GM04503 (cell line): ENCODE measurements at places on chromosomes 6 and 20.
A peak's percentile ranks its signal among the peaks of the same experiment; 100 is the strongest.

DNA sequence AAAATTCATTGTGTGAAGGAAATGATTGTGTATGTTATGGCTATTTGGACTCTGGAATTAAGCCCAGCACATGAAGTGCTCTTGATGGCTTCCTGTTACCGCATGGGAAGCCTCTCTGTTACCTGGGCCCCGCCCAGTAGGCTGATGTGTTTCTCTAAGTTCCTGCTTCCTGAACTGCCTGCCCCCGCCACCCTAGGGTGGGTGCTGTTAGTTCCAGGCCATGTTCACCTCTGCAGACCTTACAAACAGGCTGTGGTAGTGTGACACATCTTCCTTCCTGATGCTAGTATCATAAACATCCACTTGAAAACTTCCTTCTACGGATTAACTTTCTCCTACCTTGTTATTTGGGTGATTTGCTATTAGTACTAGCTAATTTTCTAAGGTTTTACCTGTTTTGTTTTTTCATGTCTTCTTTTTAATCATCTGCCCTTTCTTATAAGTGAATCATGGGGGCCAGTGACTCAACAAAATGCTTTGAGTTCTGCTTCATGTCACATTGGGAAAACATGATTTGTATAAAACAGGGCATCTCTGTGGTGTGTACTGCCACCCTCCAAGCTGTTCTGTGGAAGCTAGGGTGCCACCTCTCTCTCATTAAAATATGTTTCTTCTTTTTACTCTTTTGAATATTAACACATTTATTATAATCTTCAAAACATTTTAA, 40.6 kb downstream of the SH3BGRL2 start:
- DNase-seq: no peak

- no peak for DNase-seq
These were observed 56.1 kb downstream of the GJA1 start for GRCh38 chr6:121491576-121491975.

DNA sequence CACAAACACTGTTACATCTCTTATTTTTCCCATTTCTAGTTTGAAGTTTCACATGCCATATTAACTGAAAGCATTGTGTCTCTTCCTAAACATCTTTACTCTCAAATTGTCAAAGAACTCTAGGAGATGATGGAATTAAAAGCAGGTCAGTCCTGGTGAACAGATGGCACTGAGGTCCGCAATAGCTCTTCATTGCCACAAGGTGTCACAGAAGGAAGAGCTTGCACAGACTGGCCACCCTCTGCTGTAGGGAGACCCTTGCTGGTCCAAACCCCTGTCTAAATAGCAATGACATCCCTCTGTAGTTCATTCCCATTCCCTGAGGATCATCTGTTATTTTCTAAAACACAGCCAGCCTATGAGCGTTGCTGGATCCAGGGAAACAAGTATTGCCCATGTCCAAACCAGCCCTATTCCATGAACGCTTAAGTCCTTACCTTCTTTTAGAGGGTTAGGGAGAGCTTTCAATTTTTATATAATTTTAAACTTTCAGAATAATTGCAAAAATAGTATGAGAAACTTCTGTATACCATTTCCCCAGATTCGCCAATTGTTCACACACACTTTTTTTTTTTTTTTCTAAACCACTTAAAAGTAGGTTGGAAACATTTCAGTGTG, 10.1 kb upstream of the HDAC2 start:
- DNase-seq: no peak

DNA sequence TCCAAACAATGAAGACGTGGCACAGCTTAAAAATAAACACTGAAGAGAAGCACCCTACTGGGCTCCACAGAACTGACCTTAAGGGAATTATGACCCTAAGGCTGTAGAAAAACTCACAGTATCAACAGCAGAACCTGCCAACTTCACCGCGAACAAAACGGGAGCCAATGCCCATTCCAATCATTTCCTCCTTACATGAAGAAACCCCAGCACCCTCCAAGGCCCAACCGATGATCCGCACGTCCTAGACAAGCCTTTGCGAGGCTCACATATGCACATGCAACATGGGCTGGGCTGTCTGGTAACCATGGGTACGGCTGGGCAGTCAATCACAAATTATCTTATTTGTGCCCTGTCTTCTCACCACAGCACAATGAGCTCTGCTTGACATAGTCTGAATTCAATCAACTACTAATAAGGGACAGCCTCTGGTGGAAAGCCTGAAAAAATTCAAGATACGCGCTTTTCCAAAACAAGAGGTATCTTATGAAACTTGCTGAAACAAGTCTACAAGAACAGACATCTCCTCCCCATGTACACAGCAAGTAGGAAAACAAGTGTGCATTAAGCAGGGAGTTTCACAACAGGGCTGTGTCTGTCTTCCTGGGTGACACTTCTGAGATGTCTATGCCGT, 1.7 kb downstream of the DIDO1 start:
- DNase-seq: no peak

- no peak for DNase-seq
These were observed 26.9 kb downstream of the ARMC2 start for GRCh38 chr6:108875161-108875555.

GRCh38 chr6:153074761-153075160, 56.3 kb downstream of the RGS17 start:
- DNase-seq: no peak

- no peak for DNase-seq
These were observed 1.4 kb upstream of the TRERF1 start for GRCh38 chr6:42453031-42453653.

GRCh38 chr6:33123732-33124524, 48.1 kb downstream of the HLA-DPB1 start:
- no peak for DNase-seq

DNA sequence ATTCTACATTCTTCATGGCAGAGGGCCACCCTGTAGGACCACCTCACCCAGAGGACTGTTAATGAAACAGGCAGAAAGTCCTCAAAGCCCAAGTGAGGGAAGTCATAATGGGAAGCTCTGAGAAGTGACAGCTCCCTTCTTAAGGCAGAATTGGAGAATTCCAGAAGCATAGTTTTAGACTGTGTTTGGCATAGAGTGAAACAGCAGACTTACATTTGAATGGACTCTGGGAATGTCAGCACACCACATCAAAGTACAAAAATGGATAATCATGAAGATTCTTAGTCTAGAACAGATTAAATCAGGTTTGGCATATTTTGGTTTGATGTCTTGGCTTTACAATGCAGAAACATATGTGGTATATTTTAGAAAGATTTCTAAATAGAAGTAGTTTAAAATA, 17.9 kb downstream of the SH3BGRL2 start:
- DNase-seq: no peak

- DNase-seq: peak; percentile 94
These were observed 21.5 kb downstream of the SYNJ2 start for GRCh38 chr6:158002951-158003853.

- no peak for DNase-seq
These were observed 113.2 kb upstream of the BEND6 start for GRCh38 chr6:56841751-56842150.

DNA sequence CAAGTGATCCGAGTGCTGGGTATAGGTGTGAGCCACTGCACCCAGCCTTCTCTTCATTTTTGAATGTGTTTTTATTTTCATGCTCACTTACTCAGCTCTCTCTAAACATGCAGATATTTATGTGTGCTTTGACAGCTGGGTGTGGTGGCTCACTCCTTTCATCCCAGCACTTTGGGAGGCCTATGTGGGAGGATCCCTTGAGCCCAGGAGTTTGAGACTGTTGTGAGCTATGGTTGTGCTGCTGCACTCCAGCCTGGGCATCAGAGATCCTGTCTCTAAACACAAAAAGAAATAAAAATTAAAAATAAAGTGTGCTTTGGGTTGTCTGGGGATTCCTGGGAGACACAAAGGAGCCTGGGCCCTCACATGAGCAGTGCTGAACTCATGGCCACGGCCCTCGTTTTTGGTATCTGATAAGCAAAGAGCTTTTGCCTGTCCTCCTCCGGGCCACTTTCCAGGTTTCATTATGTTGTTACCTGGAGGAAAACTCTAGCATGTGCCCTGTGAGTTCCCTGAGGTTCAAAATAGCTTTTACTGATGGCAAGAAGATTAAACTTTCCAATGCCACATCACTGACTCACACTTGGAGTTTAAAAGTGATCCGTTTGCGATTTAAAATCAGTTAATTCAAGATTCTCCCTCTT, 78.5 kb downstream of the CD164 start:
- DNase-seq: no peak

GRCh38 chr20:16368645-16369292, 204.5 kb downstream of the KIF16B start:
- no peak for DNase-seq

DNA sequence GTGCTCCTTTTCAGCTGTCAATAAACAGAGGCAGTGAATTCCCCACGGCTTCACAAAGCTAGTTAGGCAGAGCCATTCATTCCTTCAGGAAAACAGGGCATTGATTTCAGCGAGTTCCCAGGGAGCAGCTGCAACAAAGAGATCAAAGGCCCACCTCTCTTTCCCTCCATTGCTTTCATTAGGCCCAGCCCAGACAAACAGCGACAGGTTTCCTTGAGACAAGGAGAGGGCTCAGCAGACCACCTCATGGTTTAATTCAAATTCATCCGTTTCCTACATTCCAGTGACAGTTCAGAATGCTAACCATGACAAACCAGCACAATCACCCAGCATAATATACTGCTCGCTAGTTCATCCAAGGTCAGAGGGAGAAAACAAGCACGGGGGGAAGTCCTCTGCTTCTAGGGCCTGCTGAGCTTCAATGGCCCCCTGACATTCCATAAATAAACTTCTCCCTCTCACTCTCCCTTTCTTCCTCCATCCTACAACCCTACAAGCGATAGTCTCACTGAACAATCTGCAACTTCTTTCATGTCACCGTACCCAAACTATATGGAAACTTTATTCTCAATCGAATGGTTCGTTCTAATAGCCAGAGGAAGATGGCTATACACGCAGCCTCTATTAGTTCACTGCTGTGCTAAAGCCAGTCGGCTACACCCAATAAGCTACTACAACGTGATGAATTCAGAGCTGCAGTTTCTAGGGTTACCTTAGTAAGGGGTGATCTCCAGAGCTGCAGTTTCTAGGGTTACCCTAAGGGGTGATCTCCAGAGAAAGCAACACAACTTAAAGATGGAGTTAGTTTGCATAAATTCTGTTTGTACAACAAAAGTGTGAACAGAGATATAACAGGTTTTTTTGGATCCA, 34.7 kb downstream of the PLAGL1 start:
- DNase-seq: no peak

GRCh38 chr6:158321960-158322359, 9.7 kb downstream of the TULP4 start:
- DNase-seq: peak; percentile 26

GRCh38 chr20:17179840-17180239, 47.0 kb upstream of the PCSK2 start:
- DNase-seq: no peak

- DNase-seq: no peak
These were observed 67.4 kb upstream of the SMIM28 start for GRCh38 chr6:138310294-138310693.

DNA sequence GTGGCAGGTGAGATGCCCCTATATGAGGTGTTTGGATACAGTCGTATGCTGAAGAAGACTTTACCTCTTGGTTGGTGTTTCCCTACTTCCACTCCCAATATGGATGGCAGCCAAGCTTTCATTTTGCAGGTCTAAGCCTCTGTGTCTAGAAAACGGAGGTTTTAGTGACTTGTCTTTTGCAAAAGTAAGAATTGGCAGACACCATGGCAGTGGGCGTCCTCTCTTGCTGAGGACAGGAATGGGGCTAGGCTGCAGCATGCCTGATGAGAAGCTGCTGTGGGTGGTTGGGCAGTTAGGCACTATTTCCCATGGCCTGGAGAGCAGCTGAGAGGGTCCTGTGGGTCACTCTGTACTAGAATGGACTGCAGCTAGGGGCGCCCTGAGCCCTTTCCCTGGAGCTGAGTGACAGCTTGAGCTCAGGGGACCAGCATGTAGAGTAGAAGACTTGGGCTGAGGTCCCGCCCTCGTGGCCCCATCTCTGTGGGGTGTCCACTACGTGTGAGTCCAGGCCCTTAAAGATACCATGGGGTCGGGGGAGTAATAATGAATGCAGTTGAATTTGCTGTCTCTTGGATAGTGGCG, 127.4 kb downstream of the CDH26 start:
- DNase-seq: no peak

GRCh38 chr6:137353346-137353745, 134.2 kb upstream of the IFNGR1 start:
- DNase-seq: no peak

DNA sequence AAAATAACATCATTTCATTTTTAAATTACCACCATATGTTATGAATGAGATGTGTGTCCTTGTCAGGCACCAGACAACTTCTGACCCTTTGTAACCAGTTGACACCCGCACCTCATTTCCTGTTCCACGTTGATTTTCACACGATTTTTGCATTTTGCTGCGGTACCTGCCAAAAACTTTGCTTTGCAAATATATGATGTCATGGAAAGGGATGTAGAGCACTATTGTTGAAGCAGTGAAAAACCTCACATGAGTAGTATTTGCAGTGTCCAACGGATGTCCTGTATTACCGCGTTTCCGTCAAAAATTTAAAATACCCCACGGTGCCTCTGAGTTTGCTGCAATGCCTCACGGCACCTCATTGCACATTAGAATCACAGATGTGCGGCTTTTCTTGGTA, 115.6 kb downstream of the MTHFD1L start:
- DNase-seq: no peak

DNA sequence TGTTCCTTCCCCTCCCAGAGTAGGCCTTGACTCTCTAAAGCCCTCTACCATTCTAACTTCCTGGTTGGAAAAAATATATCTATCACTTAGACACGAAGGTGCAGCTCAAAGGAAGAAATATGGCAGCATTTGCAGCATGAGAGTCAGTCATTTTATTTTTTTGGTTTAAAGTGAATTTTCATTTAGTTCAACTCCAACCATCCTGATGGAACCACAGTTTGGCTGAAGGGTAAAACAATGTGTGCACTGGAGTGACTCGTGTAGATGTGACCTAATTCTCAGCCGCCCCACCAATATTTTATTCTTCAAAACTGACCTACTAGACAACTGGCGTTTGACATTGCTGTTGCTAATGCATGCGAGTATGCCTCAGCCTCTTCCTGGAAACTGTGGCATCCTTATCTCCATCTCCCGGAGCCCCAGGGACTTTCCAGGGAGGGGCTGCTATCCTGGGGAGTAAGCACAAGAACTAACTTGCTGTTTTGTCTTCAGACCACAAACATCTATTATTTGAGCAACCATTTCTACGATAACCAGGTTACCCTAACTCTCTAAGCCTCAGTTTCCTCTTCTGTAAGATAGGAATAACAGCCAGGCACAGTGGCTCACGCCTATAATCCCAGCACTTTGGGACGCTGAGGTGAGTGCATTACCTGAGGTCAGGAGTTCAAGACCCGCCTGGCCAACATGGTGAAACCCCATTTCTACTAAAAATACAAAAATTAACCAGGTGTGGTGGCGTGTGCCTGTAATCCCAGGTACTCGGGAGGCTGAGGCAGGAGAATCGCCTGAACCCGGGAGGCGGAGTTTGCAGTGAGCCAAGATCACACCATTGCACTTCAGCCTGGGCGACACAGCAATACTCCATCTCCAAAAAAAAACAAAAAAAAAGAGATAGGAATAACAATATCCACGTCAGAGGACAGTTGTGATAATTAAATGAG, 148.7 kb upstream of the JARID2 start:
- no peak for DNase-seq
